AG04450 (cell line): ENCODE measurements at places on chromosomes 7 and 10.

- DNase-seq: no peak
These were observed 9.7 kb upstream of the OPTN start for GRCh38 chr10:13090289-13090688.

DNA sequence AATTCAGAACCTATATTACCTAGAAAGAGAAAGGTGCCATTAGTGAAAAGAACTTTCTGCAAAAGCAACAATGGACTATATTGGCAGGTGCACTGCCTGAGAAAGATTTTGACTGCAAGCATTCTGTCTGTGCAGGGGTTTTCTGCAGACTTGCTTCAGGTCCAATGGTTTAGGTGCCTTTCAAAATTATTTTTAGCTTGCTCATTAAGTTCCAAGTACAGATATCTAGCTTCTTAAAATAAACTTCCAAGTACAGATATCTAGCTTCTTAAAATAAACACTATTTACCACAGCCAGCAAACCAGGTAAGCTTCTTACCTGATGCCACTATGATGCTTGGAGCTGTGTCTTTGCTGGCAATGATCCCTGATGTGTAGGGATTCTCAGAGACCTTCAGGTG is 485.2 kb downstream of the SORCS1 start:
- no peak for DNase-seq

DNA sequence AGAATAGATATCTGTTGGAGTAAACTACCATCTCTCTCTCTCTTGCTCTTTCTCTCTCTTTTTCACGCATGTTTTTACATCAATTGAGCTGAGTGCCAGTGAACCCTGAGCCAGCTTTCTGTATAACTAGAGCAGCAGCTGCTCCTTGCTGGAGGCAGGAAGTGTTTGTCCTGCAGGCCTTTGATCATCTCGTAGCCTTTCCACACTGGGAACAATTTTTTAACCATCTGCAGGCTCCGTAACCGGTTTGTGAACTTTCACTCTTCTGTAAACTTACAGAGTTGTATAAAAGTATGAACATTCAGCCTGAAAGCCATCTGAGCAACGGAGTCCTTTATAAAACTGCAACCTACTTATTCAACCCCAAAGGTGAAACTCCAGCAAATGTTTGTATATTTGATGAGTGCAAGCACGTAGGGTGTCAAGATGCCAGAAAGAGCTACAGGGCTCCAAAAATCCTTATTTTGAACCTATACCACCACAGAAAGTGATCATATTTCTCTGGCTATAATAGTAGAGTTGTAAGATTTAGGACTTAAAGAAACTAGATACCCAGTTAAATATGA is 162.8 kb upstream of the NFE2L3 start:
- DNase-seq: no peak

DNA sequence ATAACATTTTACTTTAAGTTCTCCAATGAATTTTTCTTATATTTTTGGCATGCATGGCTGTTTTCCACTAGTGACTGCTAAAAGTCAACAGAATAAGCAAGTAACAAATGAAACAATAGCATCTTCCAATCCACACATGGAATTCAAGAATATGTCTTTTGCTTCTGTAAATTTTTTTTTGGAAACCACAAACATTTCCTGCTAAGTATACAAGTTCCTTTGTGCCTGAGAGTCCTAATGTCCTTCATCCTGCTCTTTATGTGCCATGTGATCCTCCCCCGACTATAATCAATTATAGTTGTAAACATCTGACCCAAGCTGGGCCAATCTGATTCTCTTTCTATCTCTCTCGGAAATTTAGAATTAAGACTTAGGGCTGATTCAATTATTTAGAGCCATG is 61.2 kb downstream of the PPP1R3C start:
- no peak for DNase-seq

DNA sequence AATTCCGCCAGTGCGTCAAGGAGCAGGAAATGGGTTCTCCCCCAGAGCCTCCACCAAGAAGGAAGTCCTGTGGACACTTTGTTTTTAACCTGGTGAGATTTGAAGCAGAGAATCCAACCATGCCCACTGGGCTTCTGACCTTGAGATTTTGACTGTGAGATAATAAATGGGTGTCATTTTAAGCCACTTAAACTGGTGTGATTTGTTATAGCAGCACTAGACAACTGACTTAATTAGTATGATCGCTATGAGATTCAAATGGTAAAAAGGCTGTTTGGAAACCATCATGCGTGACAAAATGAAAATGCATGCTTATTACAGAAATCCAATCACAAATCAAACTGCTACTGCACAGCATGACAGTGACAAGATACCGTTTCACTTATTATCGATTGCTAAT is 98.0 kb downstream of the ADAM12 start:
- DNase-seq: no peak

GRCh38 chr10:128219295-128219694 is 93.1 kb upstream of the MKI67 start:
- DNase-seq: no peak

- DNase-seq: no peak
These were observed 153.4 kb downstream of the SGMS1 start for GRCh38 chr10:50470345-50470744.

- DNase-seq: no peak
These were observed 1.7 kb upstream of the EGR2 start for GRCh38 chr10:62817766-62818425.

- no peak for DNase-seq
These were observed 5.0 kb upstream of the CALML5 start for GRCh38 chr10:5504146-5505072.
